CD4-positive, alpha-beta memory T cell (primary cell): ENCODE measurements at places on chromosomes 1 and 21.

GRCh38 chr1:165143437-165144065 lies 213.0 kb downstream of the LMX1A start:
- DNase-seq, result no peak

DNA sequence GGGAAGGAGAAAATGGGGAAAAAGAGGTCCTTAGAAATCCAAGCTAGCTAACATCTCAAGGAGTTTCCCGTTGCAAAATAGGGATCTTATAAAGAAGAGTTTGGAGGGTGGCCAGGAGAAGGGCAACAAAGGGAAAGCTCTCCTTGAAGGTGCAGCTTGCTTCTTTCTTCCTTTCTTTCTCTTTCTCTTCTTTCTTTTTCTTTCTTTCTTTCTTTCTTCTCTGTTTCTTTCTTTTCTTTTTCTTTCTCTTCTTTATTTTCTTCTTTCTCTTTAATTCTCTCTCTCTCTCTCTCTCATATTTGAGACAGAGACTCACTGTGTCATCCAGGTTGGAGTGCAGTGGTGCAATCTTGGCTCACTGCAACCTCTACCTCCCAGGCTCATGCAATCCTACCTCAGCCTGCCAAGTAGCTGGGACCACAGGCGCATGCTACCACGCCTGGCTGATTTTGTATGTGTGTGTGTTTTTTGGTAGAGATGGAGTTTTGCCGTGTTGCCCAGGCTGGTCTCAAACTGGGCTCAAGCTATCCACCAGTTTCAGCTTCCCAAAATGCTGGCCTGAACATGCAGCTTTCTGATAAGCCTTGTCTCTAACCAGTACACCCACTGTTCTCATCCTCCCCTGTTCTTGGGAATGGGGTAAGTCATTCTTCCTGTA lies 44.4 kb downstream of the RNF11 start:
- DNase-seq, result no peak

DNA sequence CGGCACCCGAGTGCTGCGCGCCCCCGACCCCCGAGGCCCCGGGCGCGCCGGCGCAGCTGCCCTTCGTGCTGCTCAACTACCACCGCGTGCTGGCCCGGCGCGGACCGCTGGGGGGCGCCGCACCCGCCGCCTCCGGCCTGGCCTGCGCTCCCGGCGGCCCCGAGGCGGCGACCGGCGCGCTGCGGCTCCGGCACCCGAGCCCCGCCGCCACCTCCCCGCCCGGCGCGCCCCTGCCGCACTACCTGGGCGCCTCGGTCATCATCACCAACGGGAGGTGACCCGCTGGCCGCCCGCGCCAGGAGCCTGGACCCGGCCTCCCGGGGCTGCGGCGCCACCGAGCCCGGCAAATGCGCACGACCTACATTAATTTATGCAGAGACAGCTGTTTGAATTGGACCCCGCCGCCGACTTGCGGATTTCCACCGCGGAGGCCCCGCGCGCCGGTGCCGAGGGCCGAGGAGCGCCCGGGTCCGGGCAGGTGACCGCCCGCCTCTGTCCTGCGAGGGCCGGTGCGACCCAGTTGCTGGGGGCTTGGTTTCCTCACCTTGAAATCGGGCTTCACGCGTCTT lies 49.0 kb downstream of the SIM2 start:
- no peak for DNase-seq

GRCh38 chr1:111221633-111222291 lies 5.8 kb upstream of the CHI3L2 start:
- DNase-seq, result peak; percentile 67

- no peak for DNase-seq
Observed at GRCh38 chr1:66267201-66267940, 266.6 kb upstream of the SGIP1 start.

DNA sequence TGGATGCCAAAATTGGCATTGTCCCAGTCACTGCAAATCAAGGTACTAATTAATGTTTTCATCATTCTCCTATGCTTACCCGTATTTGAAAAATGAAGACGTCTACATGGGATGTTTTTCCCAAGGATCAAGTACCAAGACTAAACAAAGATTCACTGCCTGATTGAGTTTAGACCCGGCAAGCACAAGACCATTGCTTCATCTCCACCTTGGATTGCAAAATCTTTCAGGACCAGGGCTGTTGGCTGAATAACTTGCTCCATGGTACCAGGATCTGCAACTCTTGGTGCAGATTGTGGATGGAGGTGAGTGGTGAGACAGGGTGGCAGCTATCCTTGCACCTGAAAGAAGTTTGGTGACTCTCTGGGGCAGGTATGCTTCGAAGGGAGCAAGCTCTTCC lies 122.5 kb upstream of the ETS2 start:
- no peak for DNase-seq

GRCh38 chr1:43069461-43070050 lies 102.5 kb downstream of the EBNA1BP2 start:
- no peak for DNase-seq

GRCh38 chr1:218383051-218383450 lies 37.9 kb downstream of the TGFB2 start:
- DNase-seq, result no peak

GRCh38 chr1:94677714-94678113 lies 136.2 kb upstream of the F3 start:
- DNase-seq, result no peak

DNA sequence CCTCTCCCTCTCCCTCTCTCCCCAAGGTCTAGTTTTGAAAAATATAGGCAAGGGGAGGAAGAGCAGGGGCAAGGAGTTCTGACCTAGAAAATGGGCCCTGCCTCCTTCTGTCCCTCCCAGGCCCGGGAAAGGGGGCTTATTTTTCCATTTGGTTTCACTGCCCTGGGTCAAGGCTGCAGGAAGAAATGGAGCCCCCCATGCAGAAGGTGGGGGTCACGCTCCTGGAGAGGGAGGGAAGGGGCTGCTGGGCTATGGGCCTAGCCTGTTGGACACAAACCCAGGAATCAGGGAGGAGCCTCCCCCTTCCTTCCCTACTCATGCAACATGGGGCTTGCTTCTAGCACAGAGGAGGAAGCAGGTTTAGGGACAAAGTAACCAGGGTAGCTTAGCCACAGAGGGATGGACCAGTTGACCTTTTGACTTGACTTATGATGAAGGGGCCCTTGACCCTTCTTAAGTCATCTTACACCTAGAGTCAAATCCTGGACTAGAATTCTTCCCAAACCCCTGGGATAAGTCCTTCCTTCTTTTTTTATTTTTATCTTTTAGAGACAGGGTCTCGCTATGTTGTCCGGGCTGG lies 70.4 kb upstream of the SSBP3 start:
- no peak for DNase-seq

DNA sequence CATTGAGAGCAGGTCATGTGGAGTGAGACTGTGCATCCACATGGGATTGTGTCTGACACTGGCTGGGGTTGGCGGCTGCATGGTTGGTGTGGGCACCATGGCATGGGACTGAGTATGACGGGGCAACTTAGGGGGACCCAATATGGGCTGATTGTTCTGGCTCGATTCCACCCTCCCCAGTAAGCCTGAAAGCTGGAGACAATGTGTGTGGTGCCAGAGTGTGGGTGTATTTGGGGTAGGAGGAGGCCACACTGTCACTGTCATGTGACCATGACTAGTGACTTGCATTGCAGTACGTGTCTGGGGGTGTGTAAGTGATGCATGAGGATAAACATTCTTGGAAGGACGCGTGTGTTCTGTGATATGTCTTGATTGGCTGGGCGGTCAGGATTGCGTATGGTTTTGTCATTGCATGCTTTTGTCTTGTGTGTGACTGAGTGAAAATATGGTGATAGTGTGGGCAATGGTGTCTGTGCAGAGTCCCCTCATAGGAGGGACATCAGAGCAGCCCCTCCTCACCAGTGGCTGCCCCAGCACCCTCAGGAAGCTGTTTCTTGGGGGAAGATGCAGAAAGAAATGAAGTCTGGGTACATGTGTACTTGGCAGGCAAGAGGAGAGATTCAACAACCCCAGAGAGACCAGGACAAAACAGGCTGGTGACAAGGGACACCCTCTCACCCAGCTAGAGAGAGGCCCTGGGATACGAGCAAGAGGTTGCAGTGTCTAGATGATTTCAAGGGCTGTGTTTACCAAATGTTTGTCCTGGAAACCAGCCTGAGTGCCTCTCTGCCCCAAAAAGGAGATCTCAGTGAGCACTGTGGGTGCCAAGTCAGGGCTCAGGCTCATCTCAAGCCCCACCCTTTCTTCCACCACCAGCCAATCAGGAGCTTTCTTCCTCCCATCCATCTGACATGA lies 36.3 kb downstream of the SDC3 start:
- DNase-seq, result no peak

DNA sequence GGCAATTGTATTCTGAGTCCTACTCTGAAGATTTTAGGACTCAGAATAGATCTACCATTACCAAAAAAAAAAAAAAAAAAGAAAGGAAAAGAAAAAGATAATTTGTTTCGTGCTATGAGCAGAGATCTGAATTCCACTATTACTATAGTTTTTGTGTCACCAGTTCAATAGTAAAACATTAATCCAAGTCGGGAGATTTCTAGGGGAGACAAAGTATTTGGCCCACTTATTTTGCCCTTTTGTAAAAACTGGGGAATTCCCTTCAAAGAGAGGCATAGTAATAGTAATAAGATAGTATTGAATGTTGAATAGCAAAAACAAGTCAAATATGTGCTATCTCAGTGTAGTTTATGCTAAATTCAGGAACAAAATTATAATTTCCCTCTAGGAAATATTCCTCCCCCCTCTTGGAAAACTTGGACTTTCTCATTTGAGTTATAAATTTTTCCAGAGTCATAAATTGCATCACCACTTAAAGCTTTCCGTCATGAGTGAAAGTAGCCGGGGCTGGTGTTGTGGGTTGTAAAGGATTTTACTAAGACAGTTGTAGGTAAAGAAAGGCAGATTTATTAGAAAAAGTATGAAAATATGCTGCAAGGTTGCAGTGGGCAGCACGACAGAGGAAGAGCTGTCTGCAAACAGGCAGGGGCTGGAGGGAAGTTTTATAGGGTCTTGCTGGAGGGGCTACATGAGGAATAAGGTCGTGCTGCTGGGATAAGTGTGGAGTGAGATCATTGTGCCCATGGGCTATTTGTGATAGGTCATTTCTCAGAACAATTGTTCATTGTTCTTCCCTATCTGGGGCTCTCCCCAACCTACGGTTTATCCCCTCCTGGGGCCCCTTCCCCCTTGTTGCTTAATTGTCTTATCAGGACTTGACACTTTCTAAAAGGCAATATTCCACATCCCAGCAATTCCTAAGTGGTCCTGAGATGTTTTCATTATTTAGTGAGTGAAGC lies 1009.9 kb downstream of the PLA2G4A start:
- no peak for DNase-seq

GRCh38 chr1:225744745-225745144 lies 32.9 kb upstream of the SRP9 start:
- no peak for DNase-seq

DNA sequence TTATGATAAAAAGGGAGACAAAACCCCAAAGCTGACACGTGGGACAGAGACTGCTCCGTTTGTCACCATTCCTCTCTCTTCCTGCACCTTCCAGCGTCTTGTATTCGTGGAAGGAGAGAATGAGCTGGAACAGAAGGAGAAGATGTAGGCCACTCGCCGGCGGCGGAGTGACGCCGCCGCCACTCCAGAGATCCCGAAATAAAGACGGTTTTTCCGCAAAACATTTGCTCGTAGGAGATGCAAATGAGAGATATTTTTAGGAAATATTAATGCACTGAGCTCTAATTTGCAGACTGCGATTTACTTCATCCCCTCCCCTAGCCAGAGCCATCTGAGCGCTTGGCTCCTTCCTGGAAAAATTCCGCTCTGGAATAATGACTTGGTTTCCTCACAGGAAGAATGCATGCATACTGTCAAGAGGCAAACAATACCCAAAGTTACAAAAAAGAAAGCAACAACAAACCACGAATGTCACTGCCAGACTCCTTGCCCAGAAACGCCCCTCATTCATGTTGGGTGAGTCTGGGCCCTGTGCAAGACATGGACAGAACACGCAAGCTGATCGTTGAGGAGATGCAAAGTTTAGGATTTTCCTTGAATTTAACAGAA lies 18.0 kb upstream of the ADARB1 start:
- DNase-seq, result no peak

DNA sequence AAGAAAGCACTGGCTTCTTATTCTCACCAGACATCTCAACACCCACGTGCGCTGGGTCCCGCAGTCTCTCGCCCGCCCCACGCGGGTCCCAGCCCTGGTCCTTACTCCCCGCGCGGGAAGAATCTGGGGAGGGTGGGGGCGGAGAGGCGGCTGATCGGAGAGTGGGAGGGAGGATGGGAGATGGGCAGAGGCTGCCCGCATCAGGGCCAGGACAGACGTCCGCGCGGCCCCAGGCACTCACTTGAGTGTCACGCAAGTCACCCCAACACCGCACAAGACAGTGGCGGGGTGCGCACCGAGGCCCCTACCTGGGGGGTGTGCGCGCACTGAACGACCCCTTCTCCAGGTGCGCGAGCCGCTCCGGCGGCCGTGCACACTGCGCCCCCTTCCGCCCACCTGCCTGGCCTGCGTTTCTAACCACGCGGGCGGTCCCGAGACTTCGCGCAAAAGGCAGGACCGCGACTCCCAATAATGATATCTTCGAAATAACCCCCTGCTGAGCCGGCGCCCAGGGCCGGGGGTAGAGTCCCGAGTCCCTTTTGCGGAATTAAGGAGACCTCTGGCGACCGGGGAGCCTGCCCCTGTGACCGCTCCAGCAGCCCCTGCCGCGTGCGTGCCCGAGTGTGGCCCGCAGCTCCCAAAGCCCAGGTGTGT lies 6.0 kb upstream of the SIM2 start:
- no peak for DNase-seq

- DNase-seq, result no peak
Observed at GRCh38 chr1:10046356-10047085, 13.8 kb downstream of the UBE4B start.

- peak; percentile 84 for DNase-seq
Observed at GRCh38 chr1:23528250-23528978, 2.6 kb downstream of the E2F2 start.

- DNase-seq, result no peak
Observed at GRCh38 chr1:174322202-174322862, 125.4 kb upstream of the GPR52 start.

GRCh38 chr1:67427465-67427864 lies 2.7 kb downstream of the SERBP1 start:
- no peak for DNase-seq

DNA sequence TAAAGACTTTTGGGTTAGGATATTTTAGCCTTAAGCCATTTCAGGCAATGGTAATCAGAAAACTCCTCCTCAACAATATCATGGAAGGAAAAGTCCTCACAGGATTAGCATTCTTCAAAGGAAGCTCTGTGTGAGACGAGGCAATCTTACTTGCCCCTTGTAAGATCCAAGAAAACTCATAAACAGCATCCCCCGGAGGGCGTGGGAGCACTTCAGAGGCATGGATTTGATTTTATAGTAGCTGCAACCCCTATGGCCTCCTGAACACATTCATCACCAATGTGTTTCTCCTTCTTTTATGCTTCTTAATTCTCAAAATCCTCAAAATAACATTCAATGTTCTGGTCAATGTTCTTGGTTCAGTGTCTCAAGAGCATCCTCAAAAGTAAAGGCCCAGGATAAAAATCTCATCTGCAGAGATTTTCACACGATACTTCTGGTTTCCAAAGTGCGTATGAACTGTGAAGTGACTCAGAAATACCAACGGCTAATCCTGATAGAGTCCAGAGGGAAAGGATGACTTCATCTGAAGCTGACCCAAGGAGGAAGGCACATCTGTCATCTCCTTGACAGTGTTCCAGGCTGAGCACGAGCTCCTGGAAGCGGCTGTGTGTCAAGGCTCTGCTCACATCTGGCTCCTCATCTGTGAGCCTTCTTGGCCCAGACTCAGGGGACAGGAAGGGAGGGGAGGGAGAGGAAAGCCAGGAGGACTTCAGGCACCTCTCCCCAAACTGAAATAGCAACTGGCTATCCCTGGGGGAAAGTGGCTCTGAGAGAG lies 49.3 kb upstream of the PSEN2 start:
- no peak for DNase-seq
